Stimulated activated CD4-positive, alpha-beta T cell treated with anti-CD3 and anti-CD28 coated beads, Interleukin-1b, Interleukin-23, amount 100 ng/mL, for 24 hours (primary cell): ENCODE measurements at places on chromosomes 7 and 10.

DNA sequence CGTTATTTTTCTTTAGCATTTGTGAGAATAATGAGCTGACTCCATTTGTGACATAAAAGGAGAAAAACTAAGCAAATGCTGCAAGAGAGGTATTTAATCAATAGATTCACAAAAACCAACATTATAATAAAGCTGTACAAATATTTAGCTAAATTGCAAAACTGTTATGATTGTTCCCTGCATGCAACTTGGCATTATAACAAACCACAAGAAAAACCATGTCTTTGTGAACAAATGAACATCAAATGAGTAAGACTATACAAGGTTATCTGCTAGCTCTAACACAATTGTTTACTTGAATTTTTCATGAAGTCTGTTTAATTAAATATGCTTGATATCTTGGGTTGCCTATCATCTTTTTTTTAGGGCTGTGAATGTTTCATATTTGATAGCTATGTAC lies 50.8 kb upstream of the PPP1R9A start:
- DNase-seq: no peak

DNA sequence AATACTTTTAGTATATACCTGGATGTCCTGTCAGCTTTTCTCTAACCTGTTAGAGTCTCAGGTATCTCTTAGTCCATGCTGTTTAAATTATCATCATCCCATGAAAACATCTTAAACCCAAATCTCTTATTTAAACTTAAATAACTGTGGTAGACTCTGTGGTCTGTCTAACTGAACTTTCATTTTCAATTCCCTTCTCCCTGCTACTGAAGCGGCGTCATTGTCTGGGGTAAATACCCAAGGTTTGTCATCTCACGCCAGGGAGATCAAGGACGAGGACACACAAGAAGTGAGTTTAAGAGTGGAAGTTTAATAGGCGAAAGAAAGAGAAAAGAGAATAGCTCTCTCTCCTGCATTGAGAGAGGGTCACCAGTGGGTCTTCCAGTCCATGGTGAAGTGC lies 804.4 kb upstream of the CELF2 start:
- DNase-seq: no peak

DNA sequence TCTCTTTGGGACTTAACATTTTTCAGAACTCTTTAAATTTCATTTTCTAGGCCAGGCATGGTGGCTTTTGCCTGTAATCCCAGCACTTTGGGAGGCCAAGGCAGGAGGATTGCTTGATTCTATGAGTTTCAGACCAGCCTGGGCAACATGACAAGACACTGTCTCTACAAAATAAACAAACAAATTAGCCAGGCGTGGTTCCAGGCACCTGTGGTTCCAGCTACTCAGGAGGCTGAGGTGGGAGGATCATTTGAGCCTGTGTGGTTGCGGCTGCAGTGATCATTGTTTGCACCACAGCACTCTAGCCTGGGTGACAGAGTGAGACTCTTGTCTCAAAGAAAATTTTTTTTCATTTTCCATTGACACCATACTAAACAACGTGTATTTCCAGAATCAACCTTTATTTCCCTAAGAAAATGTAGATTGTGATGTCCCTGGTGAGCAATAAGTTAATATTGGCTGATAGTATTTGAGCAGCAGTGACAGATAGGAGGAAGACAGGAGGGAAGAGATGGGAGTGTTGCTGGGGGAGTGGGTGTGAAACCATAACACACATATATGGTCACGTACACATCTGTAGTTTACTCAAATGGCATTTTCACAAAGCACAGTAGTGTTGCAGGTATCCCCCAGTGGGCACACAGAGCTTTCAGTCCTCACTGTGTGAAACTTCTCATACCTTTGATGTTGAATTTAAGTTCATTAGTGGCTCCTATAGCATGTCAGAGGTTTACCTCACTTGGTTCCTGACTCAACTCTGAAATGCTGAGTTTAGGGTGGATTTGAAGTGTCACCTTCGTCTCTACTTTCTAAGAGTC lies 205.6 kb downstream of the AUTS2 start:
- DNase-seq: peak; percentile 3

DNA sequence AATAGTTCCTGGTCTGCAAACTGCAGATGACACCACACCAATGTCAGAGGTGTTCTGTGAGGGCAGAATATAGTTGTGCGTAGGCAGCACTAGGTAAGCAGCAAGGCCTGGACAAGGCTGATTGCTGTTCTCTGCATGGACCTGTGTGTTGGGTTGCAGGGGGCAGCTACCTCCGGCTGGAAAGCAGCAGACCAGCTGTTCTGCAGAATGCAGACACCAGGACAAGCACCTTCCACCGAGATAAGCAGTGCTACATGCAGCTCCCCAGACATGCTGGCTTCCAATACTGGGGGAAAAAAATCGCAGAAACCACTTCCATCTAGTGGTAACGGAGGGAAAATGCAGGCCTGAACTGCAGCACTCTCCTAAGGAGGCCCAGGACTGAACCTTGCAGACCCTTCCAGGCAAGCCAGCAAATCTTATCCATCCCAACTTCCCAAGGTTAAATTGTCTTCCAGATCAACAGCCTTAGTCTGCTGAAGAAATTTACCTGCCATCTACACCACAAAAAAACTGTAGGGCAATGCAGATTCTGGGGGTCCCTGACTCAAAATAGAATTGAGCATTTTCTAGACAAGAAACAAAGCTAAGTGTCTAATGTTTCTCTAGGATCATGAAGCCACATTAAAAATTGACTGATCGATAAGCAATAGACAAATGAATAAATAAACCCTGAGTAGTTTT lies 50.5 kb upstream of the COBL start:
- no peak for DNase-seq

DNA sequence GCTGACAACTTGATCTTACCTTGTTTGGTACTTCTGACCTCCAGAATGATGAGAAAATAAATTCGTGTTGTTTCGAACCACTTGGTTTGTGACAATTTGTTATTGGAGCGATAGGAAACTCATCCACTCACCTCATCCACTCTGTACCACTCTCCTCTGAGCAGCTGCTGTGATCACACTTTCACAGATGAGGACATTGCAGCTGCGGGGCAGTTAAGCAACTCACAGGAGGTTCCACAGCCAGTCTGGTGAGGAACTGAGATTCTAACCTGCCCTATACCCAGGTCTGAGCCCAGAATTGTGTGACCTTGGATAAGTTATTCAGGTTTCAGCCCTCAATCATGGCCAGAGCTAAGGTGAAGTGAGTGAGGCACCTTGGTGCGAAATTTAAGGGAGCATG lies 35.2 kb downstream of the BTBD16 start:
- no peak for DNase-seq

DNA sequence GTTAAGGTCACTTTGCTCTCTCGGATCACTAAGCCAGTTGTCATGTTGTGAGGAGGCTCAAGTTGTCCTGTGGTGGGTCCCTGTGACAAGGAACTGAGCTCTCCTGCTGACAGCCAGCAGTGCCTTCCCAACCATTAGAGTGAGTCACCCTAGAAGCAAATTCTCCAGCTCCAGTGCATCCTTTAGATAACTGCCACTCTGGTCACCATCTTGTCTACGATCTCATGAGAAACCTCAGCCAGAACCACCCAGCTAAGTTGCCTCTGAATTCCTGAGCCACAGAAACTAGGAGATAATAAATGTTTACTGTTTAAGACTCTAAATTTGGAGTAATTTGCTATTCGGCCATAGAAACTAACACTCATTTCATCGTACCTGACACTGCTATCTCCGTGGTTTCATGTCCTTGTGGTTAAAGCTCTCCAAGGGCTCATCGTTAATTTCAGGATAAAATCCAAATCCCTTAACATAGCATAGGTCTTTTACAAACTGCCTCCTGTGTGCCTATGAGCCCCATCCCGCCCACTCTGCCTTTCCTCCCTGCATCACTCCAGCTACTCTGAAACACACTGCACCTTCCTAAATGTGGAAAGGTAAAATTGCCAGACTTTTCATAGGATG lies 56.5 kb upstream of the WIPF3 start:
- no peak for DNase-seq

DNA sequence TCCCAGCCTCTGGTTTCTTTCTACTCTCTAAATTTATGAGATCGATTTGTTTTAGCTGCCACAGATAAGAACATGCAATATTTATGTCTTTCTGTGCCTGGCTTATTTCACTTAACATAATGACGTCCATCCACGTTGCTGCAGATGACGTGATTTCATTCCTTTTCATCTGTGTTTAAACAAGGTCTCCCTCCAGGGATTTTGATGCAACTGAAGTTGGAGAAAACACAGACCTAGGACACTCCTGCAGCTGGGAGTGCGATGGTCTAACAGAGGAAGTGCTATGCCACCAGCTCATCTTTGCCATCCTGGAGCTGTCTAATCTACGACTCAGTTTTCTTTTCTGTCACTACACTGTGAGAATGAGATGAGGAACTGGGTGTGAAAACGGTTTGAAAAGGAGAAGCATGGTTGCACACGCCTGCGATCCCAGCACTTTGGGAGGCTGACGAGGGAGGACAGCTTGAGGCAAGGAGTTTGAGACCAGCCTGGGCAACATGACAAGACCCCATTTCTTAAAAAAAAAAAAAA lies 1.5 kb upstream of the KCTD7 start:
- DNase-seq: no peak

DNA sequence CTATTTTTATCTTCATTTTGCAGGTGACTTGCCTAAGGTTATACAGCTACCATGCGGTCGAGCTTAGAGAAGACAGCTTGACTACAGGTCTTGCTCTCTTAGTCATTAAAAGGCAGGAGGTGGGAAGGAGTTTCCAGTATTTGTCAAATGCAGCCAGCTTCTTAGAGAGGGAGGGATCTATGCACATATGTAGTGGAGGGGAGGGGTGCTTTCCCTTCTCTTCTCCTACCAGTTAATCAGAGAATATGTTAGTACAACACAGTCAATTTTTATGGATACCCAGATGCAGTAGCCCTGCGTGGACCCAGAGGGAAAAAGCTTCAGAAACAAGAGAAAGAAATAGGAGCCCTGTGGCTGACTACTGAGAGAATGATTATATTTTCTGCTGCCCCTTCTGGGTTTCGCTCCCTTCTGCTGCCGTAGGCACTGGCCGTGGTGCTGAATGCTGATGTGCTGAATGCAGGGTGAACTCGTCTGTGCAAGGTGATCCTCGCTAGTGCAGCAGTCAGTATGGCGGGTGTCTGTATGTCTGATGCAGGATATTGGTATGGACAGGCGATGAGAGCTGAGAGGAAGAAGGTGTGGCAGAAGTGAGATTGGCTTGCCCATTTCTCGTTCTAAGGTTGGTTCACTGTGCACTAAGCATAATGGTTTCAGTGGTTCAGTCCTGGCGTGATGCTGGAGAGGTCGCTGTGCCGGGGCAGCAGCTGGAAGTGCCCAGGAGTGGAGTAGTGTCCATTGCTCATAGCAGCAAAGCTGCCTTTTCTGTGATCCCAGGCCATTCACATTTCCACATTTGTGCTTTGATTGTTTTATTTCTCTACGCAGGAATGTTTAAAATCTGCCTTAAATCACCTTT lies 189.2 kb upstream of the PODXL start:
- no peak for DNase-seq

DNA sequence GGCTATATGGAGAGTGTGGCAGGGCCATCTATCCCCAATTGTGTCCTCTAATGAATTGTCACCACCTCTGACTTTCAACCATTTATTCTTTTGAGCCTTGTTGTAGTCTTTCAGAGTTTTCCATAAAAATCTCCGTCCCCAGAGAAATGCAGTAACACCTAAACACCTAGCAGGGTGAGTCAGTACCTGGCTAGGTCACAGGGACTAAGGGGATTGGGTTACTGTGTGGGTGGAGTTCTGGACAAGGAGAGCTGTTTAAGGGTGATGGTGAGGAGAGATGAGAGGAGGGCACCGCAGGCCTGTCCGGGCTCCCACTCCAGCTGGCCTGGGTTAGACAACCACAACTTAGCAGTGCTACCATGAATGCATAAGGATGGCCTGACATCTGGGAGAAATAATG lies 186.2 kb upstream of the LYZL1 start:
- no peak for DNase-seq

GRCh38 chr7:8058852-8059251 lies 90.3 kb downstream of the GLCCI1 start:
- no peak for DNase-seq

DNA sequence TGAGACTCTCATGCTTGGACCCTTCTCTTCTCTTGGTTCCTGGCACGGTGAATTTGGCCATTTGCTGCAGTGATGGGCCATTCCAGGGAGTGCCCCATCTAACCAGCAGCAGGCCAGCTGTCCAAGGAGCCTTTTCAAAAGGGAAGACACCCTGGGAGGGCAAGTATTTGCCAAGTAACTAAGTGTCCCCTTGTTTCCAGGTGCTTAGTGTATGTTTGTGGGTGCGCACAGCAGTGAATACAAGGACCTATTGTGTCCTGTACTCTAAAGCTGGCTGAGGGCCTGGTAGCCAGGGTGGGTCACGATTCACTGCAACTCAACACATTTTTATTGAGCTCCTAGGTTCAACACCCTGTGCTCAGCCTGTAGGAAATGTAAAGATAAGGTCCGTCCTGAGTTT lies 348.8 kb downstream of the RNLS start:
- no peak for DNase-seq

DNA sequence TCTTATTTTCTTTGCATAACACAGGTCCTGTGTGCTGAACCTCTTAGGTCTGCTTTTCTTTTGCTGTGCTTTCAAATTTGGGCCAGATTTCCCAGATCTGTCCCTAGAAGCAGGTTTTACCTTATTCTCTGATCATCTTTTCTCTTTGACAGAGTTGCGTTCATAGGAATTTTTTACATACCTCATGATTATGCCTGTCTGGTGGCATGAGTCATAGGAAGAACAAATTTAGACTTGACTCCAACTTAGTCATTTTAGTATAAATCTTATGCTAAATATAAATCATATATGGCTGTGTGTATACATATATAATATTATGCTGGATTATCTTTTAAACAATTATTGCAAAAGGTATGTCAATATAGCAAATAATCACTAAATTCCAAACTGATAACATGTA lies 1038.9 kb downstream of the GRM8 start:
- DNase-seq: no peak

DNA sequence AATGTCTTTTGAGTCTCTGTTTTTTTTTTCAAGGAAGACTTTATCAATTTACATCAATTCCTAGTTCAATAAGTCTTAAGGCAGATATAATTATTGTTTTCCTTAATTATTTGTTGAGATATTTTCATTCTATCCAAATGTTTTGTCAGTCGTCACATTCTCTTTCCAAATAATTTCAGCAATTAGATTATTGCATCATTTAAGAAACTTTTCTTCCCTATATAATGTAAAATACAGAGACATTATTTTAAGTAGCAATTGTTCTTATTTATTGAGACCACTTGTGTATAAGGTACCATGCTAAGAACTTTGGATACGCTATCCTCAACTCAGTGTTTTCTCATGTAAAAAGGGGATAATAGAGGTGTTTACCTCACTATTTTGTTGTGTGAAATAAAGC lies 38.1 kb upstream of the GNAT3 start:
- no peak for DNase-seq

DNA sequence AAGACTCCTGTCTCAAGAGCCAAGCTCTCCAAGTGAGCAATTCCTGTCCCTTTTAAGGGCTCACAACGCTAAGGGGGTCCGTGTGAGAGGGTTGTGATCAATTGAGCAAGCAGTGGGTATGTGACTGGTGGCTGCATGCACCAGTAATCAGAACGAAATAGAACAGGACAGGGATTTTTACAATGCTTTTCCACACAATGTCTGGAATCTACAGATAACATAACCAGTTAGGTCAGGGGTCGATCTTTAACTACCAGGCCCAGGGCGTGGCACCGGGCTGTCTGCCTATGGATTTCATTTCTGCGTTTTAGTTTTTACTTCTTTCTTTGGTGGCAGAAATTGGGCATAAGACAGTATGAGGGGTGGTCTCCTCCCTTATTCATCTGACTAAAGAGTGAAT lies 54.9 kb upstream of the SP4 start:
- no peak for DNase-seq
